Activated CD4-positive, alpha-beta memory T cell treated with anti-CD3 and anti-CD28 coated beads for 36 hours (primary cell): ENCODE measurements at places on chromosomes 7 and 10.

- H3K36me3 ChIP-seq: no peaks in the 10 kb centered on the region
- H3K4me3 ChIP-seq: no peak overlapping the region
- peaks cover 2% of the 10 kb centered on the region for H3K27me3 ChIP-seq
- H3K4me1 ChIP-seq: peaks cover 9% of the 10 kb centered on the region
- DNase-seq: no peak
Measured at GRCh38 chr10:110758898-110759297, 112.8 kb upstream of the PDCD4 start.

GRCh38 chr7:875051-875450, 1.3 kb upstream of the GET4 start:
- peaks cover 25% of the 10 kb centered on the region for H3K4me1 ChIP-seq
- no peak for DNase-seq
- H3K36me3 ChIP-seq: peaks cover 22% of the 10 kb centered on the region
- H3K27me3 ChIP-seq: no peaks in the 10 kb centered on the region
- peak overlapping the region; percentile 45 for H3K27ac ChIP-seq
- no peak overlapping the region for H3K4me3 ChIP-seq

- peaks cover 32% of the 10 kb centered on the region for H3K27me3 ChIP-seq
- H3K4me3 ChIP-seq: no peak overlapping the region
- H3K36me3 ChIP-seq: no peaks in the 10 kb centered on the region
- no peaks in the 10 kb centered on the region for H3K4me1 ChIP-seq
- H3K27ac ChIP-seq: no peak overlapping the region
- no peak for DNase-seq
Measured at GRCh38 chr10:93600446-93601145, 439 bp downstream of the RBP4 start.

GRCh38 chr7:522071-522950, 2.7 kb upstream of the PDGFA start:
- no peak overlapping the region for H3K27ac ChIP-seq
- H3K36me3 ChIP-seq: no peaks in the 10 kb centered on the region
- H3K4me3 ChIP-seq: no peak overlapping the region
- peaks cover 31% of the 10 kb centered on the region for H3K27me3 ChIP-seq

GRCh38 chr7:69610374-69611084, 12.3 kb downstream of the AUTS2 start:
- no peak overlapping the region for H3K27ac ChIP-seq
- H3K4me1 ChIP-seq: no peaks in the 10 kb centered on the region
- DNase-seq: no peak
- H3K4me3 ChIP-seq: no peak overlapping the region
- no peaks in the 10 kb centered on the region for H3K27me3 ChIP-seq
